ENCODE measurements at places on chromosomes 7 and 10.

GRCh38 chr7:25246306-25246705 is 18.0 kb upstream of the NPVF start:
- peaks cover 3% of the 10 kb centered on the region for H3K27me3 ChIP-seq
- DNase-seq, result no peak
- H3K4me3 ChIP-seq, result no peak overlapping the region
- no peaks in the 10 kb centered on the region for H3K36me3 ChIP-seq
- no peak overlapping the region for H3K27ac ChIP-seq

- H3K27me3 ChIP-seq, result no peaks in the 10 kb centered on the region
- no peak overlapping the region for H3K4me3 ChIP-seq
- DNase-seq, result no peak
- H3K4me1 ChIP-seq, result no peaks in the 10 kb centered on the region
Measured at GRCh38 chr10:103102195-103102594, 90.9 kb downstream of the NT5C2 start.

DNA sequence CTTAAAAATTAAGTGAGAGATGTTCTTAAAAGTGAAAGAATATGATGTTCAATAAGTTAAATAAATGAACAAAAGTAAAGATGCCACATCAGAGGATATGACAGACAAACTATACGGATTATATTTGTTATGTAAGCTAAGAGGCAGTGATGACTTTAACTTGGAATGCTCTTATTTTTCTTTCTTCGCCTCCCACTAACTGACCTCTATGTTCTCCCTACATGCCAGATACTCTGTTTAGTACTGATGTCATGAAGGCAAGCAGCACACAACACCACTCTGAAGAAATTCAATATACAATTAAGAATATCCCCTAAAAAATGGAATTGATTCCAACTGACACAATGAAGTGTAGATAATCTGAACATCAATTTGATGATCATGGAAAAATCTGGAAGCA is 223.4 kb downstream of the DOCK4 start:
- H3K4me1 ChIP-seq, result peaks cover 15% of the 10 kb centered on the region
- no peak for DNase-seq
- H3K27me3 ChIP-seq, result no peaks in the 10 kb centered on the region
- H3K4me3 ChIP-seq, result no peak overlapping the region
- H3K36me3 ChIP-seq, result peaks cover 7% of the 10 kb centered on the region

- H3K27me3 ChIP-seq, result peaks cover 13% of the 10 kb centered on the region
- H3K4me3 ChIP-seq, result no peak overlapping the region
- H3K27ac ChIP-seq, result no peak overlapping the region
- DNase-seq, result no peak
- H3K36me3 ChIP-seq, result no peaks in the 10 kb centered on the region
Measured at GRCh38 chr10:116625845-116626244, 5.1 kb downstream of the PNLIPRP2 start.

DNA sequence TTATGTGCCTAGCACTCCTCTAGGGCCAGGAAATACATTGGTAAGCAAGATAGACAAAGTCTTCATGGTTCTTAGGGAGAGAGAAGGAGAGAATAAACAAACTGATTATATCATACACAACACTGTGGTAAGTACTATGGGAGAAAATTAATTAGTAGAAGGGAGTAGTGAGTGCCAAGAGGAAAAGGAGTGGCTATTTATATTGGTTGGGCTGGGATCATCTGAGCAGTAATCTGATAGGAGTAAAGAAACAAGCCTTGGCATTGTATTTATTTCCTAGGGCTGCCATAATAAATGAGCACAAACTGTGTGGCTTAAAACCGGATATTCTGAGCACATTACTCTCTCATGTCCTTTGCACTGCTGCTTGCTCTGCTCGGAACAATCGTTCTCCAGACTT is 158.1 kb upstream of the PHF14 start:
- no peak overlapping the region for H3K27ac ChIP-seq
- no peaks in the 10 kb centered on the region for H3K27me3 ChIP-seq
- H3K4me3 ChIP-seq, result no peak overlapping the region
- H3K4me1 ChIP-seq, result no peaks in the 10 kb centered on the region
- no peaks in the 10 kb centered on the region for H3K36me3 ChIP-seq
- DNase-seq, result no peak

GRCh38 chr10:50367732-50368131 is 116.4 kb upstream of the ASAH2 start:
- H3K36me3 ChIP-seq, result no peaks in the 10 kb centered on the region
- peak; percentile 5 for DNase-seq
- H3K4me1 ChIP-seq, result no peaks in the 10 kb centered on the region
- no peak overlapping the region for H3K4me3 ChIP-seq

GRCh38 chr7:131300572-131301466 is 26.9 kb upstream of the MKLN1 start:
- DNase-seq, result no peak
- H3K4me1 ChIP-seq, result no peaks in the 10 kb centered on the region
- no peak overlapping the region for H3K27ac ChIP-seq
- H3K36me3 ChIP-seq, result no peaks in the 10 kb centered on the region

- no peaks in the 10 kb centered on the region for H3K27me3 ChIP-seq
- H3K36me3 ChIP-seq, result no peaks in the 10 kb centered on the region
- H3K4me1 ChIP-seq, result no peaks in the 10 kb centered on the region
- no peak overlapping the region for H3K4me3 ChIP-seq
Measured at GRCh38 chr10:92208157-92208720, 82.6 kb downstream of the CPEB3 start.

DNA sequence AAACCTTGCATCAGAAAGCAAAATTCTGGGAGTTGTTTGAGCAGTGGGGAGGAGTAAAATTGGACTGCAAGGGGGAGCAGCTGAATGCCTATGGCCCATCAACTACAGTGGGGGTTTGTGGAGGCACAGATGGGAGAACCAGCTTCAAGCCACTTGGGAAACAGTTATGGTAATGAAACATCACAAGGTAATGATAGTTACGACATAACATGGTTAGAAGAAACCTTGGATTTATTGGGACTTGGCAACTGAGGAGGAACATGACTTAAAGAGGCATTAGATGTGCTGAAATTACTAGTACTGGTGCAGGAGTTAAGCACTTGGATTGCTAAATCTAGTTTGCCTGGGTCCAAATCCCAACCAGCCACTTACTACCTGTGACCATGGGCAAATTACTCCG is 868.4 kb downstream of the KCNMA1 start:
- H3K4me1 ChIP-seq, result no peaks in the 10 kb centered on the region
- H3K27ac ChIP-seq, result no peak overlapping the region
- DNase-seq, result no peak
- no peak overlapping the region for H3K4me3 ChIP-seq

DNA sequence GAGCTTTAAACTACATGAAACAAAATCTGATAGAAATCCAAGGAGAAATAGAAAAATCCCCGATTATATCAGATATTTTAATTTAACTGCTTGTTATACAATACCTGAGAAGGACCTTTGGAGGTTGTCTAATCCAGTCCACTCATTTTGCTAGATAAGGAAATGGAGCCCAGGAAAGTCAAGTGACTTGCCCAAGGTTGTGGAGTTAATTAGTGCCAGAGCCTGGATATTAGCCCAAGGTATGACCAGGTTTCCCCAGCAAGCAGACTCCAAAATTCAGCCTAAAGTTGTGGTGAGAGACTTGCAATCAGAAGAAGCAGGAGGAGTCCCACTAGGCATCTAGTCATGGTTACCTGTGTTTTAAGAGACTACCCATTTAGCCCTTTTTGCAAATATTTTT is 11.7 kb upstream of the EEPD1 start:
- no peaks in the 10 kb centered on the region for H3K36me3 ChIP-seq

DNA sequence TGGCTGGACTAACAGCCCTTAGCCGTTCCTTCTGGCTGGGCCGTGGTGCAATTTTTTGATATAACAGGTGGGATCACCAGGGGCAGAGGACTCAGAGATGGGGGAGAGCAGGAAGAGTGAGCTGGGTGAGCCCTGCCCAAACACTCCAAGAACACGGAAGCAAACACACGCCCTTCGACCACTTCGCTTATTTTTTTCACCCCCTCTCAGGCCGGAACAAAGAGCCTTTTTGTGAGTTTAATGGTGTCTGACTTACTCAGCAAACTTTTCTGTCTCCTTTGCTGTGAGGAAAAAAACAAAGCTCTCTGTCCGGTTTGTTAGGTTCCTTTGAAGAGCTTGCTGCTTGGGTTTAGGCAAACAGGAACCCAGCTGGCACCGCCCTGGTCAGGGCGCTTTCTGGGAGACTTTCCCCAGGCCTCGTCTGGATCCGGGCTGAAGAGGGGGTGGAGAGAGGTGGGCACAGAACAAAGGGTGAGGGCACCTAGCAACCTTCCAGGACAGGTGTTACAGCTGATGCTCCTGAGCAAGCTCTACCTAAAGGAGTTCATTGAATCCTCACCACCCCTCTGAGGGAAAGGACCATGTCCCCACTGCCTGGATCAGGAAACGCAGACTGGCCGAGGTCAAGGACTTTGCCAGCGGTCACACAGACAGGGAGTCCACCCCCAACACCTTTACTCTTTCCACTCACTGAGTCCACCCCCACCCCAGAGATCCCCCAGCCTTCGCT is 23.3 kb downstream of the CALML3 start:
- H3K27me3 ChIP-seq, result no peaks in the 10 kb centered on the region
- no peak overlapping the region for H3K4me3 ChIP-seq
- no peaks in the 10 kb centered on the region for H3K36me3 ChIP-seq
- peaks cover 65% of the 10 kb centered on the region for H3K4me1 ChIP-seq

- no peak for DNase-seq
- H3K4me3 ChIP-seq, result no peak overlapping the region
- no peaks in the 10 kb centered on the region for H3K36me3 ChIP-seq
- H3K27me3 ChIP-seq, result no peaks in the 10 kb centered on the region
- no peaks in the 10 kb centered on the region for H3K4me1 ChIP-seq
Measured at GRCh38 chr10:129626309-129626708, 159.3 kb downstream of the MGMT start.

DNA sequence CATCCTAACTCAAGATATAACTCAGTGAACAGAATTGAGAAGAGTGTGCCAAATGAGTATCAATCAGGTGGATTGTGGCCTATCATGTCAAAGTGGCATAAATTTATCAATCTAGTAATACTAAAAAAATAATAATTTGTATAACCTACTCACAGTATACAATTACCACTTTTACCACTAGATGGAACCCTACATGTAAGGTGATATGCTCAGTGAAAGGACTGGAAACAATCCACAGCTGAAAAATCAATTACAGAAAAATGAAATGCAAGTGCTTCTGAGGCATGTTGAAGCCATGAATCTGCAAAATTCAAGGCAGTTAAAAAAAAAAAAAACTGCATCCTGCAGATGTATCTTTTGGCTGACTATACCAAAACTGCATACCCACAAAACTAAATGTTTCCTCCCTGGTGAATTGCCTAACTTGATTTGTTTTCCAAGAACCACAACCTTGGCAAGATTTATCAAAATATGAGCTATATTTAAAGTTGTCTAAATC is 13.9 kb downstream of the ARHGAP19 start:
- no peaks in the 10 kb centered on the region for H3K36me3 ChIP-seq
- DNase-seq, result peak; percentile 7
- H3K27me3 ChIP-seq, result no peaks in the 10 kb centered on the region
- H3K4me1 ChIP-seq, result no peaks in the 10 kb centered on the region
- no peak overlapping the region for H3K27ac ChIP-seq
- H3K4me3 ChIP-seq, result no peak overlapping the region

DNA sequence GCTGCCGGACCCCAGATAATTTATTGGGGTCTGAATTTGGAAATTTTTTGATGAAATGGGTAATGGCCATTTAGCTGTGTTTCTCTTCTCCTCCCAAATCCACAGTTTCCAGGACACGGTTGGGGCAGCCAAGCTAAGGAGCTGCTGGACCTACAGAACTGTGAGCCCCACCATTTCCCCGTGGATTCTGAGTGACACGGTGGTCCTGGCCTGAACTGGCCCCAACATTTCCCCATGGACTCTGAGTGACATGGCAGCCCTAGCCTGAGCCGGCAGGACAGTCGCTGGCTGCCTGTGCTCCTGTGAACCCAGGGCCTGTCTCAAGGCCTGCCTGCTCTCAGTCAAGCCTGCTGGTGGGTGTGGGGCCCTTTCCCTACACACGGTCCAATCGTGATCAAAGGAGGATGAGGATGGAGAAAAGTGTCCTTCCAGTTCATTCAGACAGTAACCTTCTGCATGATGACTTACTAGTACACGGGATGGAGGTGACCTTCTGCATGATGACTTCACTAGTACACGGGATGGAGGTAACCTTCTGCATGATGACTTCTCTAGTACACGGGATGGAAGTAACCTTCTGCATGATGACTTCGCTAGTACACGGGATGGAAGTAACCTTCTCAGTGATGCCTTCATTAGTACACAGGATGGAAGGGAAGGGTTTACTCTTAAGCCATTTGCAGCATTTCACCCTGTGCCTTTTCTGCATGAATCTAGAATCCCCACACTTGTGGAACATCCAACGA is 359.9 kb downstream of the GLRX3 start:
- DNase-seq, result no peak
- no peaks in the 10 kb centered on the region for H3K27me3 ChIP-seq
- H3K4me1 ChIP-seq, result no peaks in the 10 kb centered on the region
- H3K27ac ChIP-seq, result no peak overlapping the region

DNA sequence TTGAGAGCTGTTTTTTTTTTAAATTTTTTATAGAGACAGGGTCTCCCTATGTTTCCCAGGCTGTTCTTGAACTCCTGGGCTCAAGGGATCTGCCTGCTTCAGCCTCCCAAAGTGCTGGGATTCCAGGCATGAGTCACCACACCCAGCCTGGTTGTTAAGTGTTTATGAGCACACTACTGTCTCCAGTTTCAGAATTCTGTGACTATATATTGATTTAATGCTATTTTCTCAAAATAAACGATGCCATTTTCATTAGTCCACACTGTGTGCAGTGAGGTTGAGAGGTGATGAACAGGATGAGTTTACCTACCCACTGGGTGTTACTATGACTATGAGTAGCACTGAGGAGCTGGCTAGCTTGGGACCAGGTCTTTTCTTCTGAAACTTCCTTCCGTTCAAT is 110.9 kb upstream of the FAM180A start:
- no peak for DNase-seq
- no peak overlapping the region for H3K27ac ChIP-seq
- no peaks in the 10 kb centered on the region for H3K36me3 ChIP-seq

DNA sequence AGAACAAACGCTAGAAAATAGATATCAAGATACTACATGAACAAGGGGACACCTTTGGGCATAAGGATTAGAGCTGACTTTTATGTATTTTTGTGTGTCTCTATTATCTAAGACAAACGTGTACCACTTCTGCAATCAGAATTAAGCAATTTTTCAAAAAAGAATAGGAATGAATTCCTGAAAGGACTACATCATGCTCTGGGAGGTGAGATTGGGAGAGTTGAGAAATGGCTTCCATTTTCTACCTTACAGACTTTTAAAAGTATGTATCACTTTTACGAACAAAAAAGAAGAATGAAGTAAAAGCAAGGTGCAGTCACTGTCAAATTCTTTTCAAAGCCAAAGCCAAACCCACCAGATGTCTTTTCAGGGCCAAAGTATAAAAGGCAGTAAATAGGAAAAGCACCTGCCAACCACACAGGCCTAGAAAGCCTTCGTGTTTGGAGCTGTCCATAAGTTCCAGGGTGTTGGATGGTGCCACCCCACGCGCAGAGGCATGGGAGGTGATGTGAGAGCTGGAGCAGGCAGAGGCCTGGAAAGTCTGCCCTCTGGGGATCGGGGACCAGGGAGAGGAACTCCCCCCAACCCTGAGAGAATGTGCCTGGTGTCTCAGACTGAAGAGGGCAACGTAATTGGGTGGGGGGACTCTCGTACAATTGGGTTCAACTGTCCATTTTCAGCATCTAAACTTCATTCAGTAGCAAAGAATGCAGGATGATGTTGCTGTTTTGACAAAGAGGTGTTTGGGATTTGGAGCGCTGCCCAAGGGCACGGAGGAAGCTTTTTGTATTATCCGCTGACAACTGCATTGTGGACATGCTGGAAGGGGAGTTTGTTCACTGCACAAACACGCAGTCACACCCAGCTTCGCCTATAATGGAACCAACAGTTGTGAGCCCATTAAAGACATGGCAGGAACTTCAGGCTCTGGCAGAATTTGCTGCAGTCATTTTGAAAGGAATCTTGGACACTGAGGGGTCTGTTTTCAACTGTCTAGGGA is 17.6 kb upstream of the CTBP2 start:
- H3K27ac ChIP-seq, result no peak overlapping the region
- no peak overlapping the region for H3K4me3 ChIP-seq
- H3K4me1 ChIP-seq, result no peaks in the 10 kb centered on the region
- no peaks in the 10 kb centered on the region for H3K36me3 ChIP-seq
- DNase-seq, result no peak

Data from keratinocyte (primary cell).